ENCODE measurements at places on chromosomes 7 and 10.
A peak's percentile ranks its signal among the peaks of the same experiment; 100 is the strongest.

DNA sequence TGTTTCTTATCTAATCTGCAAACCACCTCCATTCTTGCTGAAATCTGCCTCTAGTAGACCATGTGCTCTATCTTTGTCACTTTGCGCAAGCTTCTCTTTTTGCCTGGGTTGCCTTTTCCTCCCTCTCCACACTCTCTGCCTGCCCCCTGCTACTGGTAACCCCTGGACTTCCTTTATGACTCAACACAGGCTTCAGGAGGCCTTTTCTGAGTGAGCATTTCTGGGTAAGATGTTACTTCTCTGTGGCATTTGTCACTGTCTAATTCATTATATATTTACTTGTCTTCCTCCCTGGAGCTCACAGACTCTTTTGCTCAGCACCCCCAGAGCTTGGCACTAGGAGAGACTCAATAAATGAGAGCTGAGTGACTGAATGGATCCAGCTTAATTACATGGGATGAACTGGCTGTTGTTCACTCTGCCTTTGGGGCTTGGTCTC, 8.4 kb downstream of the GOLGA7B start:
- no peak for DNase-seq

GRCh38 chr10:84990713-84991112, 662.3 kb downstream of the CCSER2 start:
- DNase-seq = no peak

DNA sequence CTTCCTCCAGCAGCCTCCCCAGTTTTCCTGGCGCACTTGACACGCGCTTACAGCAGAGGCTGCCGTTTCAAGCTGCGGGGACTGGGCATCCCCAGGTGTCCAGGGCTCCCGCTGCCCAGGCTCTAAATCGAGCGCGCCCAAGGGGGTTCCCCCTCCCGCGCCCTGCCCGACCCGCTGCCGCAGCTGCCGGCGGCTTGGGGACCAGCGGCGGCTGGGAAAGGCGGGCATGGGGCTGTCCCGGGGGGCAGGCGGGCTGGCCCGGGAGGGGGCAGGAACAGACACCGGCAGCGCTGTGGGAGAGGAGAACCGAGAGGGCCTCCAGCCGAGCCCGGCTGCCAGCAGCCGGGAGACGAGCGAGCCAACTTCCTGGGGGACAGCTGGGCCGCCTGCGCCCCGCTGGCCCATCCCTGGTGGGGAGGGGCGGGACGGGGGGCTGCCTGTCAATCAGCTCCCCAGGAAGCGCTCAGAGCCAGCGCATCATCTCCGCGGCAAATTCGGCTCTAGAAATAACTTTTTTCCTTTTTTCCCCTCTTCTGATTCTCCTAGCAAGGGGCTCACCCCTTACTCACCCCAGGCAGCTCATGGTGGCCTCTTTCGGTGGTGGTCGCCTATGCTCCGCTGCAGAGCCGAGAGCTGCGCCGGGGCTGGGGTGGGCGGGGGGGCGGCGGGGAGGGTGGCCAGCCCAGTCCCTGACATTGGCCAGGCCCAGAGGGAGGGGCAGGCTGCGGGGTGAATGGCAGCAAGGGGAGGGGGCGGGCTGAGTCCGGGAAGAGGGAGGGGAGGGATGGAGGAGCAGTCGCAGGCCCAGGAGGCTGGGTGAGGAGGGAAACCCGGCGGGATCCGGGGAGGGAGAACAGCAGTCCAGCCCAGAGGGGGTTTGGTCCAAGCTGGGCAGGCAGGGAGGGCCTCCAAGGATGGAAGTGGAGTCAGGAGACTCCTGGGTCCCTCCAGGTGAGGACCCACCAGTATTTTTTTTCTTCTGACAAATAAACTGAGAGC, 14.7 kb downstream of the GRID2IP start:
- DNase-seq = no peak

GRCh38 chr10:69958556-69958902, 94.1 kb upstream of the MACROH2A2 start:
- DNase-seq = no peak

DNA sequence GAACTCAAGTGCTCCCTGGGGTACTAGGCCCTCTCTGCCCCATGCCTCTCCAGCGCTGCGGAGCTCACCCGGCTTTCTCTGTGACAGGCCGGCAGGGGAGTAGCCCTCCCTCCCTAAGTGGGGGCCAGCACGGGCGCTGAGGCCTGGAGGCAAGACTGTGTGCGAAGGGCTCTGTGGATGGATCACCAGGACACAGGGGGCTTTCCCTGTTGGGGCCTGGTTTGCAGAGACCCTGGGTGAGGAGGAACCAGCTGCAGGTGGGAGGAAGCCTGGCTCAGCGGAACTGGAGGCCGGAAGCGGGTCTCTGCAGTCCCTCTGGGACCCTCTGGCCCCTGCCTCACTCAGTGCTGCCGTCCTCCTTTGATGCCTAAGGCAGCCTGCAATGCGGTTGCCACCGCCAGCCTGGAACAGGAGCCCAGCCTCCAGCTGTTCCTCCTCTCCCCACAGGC, 106.0 kb downstream of the CYTH3 start:
- DNase-seq = no peak

- peak; percentile 79 for DNase-seq
These were observed 99.5 kb downstream of the CAMK1D start for GRCh38 chr10:12448729-12449391.

DNA sequence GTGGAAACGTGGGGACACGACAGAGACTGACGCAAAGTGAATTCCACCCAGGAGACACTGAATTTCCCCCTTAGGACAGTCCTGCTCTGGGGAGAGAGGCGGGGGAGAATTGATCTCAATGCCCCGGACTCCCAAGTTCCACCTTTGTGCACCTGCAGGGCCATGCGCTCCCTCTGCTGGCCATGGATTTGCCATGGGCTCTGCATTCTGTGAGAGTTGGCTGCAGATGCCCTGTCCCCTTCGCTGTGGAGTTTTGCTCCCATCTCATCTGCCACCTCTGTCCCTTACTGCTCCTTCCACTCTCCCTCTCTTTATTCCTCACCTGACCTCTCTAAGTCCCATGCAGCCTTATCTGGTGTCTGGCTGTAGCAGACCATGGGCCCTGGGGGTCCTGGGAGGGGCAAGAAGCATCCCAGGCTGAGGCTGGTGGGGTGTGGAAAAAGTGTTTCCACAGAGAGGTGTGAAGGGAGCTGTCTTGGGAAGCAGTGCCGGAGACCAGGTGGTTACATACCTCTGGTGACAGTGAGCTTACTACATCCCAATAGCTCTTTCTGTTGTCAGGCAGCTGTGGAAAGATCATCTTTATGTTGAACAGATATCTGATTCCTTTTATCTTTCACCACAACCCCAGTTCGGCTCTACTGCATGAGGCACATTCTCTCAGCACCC, 14.3 kb downstream of the GHRHR start:
- no peak for DNase-seq

DNA sequence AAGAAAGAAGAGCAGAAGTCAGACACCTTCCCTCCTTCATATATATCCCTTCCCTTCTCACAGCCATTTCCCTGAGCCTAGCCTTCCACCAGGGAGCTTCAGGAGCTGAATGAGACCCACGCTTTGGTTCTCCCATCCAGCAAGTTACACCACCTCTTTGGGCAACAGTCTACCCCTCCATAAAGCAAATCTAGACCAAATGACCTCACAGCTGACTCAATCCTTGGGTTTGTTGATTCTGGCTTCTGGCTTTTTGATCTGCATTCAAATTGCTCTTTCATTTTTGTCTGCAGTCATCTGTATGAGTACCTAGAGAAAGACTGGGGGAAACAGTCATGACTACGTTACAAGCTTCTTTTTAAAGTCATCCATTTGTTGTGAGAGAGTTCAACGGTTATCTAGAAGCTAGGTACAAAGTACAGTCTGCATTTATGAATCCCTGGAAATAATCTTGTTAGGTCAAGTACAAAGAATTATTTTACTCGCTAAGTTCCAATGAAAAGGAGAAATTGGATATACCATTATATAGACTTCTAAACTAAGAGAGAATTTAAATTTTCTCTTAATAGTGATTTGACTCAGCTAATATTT, 86.3 kb downstream of the RAB11FIP2 start:
- DNase-seq = no peak

GRCh38 chr10:15088428-15089261, at the start of gene ACBD7:
ACBD7 (minus strand) TSS chr10:15088776; CDS start chr10:15088728, 48 bp downstream.
- DNase-seq = peak; percentile 80

DNA sequence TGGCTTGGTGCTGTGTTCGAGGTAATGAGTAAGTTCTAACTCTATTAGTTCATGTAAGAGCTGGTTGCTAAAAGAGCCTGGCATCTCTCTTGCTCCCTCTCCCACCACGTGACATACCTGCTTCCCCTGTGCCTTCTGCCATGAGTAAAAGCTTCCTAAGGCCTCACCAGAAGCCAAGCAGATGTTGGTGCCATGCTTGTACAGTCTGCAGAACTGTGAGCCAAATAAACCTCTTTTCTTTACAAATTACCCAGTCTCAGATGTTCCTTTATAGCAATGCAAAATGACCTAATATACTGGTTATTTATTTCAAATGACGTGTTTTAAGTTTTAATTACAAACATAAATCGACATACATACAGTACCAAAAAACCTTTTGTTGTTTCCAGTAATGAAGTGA, 101.7 kb upstream of the DNAJC1 start:
- no peak for DNase-seq

- no peak for DNase-seq
These were observed 36.8 kb downstream of the AVL9 start for GRCh38 chr7:32532086-32532485.

GRCh38 chr7:4805110-4805983, 29.9 kb downstream of the AP5Z1 start:
- no peak for DNase-seq

DNA sequence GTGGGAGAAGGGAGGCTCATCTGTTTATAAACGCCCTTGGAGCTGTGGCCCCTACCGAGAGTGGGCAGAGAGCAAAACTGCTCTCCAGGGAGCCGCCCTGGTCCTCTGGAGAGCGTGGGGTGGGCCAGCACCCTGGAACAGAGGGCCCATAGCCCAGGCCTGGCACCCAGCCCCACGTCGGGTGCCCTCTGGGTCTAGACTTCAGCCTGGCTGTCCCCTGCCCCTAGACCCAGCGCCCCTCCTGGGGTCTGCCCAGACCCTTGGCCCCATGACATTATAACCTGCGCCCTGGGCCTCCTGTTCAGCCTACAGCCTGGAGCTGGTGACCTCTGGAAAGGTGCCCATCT, 24.7 kb downstream of the GET4 start:
- no peak for DNase-seq

DNA sequence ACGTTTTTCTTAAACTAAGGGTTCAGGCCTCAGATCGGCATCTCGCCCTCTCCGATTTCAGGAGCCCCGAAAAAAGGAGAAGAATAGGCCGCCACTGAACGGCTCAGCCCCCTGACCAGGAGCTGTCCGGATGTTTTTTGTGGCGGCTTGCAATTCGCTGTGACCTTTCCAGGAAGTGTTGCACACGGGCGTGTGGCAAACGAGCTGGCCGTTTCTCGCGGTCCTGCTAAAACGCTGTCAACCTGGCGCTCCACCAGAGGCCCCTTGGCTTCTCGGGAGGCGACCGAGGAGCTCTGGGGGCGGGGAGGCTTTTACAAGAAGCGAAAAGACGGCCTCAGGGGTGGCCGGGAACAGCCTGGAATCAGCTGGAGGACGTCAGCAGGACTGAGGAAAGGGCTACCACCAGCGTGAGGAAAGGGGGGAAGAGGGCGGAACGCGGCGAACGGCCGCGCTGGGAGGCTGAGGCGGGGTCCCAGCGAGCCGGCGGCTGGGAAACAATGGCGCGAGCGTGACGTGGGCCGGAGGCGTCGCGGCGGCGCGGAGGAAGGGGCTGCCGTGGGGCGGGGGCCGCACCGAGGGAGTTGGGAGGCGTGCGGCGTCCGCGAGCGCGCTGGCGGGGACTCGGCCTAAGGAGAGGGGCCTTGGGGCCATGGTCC, 493 bp downstream of the NT5C2 start:
- peak; percentile 64 for DNase-seq

DNA sequence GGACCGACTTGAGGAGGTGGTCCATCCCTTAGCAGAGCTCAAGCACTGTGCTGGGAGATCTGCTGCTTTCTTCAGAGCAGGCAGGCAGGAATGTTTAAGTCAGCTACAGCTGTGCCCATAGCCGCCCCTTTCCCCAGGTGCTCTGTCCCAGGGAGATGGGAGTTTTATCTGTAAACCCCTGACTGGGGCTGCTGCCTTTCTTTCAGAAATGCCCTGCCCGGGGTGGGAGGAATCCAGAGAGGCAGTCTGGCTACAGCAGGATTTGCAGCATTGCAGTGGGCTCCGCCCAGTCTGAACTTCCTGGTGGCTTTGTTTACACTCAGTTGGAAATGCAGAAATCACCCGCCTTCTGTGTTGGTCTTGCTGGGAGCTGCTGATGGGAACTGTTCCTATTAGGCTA, 51.2 kb upstream of the SEMA3A start:
- DNase-seq = no peak

- DNase-seq = no peak
These were observed 142.9 kb upstream of the ITGB1 start for GRCh38 chr10:33100781-33101391.

GRCh38 chr10:79320820-79321493, 26.3 kb upstream of the PPIF start:
- DNase-seq = peak; percentile 50

GRCh38 chr7:40716052-40716451, 581.2 kb downstream of the SUGCT start:
- DNase-seq = no peak

DNA sequence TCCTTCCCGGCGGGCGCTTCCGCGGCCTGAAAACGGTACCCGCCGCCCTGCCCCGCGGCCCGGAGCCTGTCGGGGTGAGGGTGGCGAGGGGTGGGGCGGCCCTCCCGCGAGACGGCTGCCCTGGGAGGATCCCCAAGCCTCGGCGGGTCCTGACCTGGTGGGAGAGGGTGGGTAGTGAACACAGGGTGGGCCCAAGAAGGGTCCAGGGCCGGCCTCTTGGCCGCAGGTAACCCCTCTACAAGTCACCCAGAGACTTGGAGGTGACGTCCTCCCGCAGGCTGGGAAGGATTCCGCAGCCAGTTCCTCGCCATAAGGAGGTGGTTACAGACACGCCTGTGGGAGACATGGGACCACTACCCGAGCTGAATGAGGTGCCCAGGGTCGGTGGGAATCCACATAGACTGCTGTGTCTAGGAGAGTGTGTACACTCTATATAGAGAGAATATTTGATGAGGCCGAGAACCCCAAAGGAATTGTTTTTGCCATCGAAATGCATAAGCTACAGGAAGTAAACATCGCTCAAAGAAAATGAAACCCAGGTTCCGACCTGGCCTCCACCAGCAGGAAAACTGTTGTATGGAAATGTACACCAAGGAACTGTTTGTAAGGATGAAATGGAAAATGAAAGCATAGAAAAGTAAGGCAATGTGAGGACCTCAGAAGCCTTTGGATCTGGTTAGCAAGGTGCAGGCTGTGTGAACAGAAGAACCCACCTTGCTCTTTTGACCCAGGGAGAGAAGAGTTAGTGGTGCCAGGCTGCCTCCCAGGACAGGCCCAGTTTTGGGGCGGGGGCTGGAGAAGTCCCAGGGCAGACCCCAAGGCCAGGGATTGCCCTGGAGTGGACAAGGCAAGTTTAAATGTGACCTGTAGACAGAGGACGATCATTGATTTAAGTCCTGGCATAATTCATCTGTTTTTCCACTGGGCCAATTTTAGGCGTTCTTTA, 659 bp downstream of the OPTN start:
- peak; percentile 24 for DNase-seq

Measured in stimulated activated CD4-positive, alpha-beta T cell treated with anti-CD3 and anti-CD28 coated beads, Interleukin-4, amount 100 ng/mL, for 24 hours (primary cell).